ENCODE measurements at places on chromosomes 16 and 17. TPM values are rescaled to one million over a fixed set of nuclear protein-coding genes. Genes with fewer than 3 reads are reported as not detected.

RRAD gene
- 0.61 TPM for total RNA-seq

- DNase-seq = no peak
- no peaks in the 10 kb centered on the region for H3K4me1 ChIP-seq
- H3K27ac ChIP-seq = no peak overlapping the region
- no peak overlapping the region for H3K4me3 ChIP-seq
- no peaks in the 10 kb centered on the region for H3K36me3 ChIP-seq
Observed at GRCh38 chr17:34012709-34013375, 242.2 kb upstream of the CCL2 start.

GRCh38 chr16:24820522-24820921, 25.2 kb upstream of the SLC5A11 start:
- peaks cover 16% of the 10 kb centered on the region for H3K36me3 ChIP-seq
- no peak for DNase-seq
- H3K4me1 ChIP-seq = peaks cover 12% of the 10 kb centered on the region
- H3K27ac ChIP-seq = no peak overlapping the region

DNA sequence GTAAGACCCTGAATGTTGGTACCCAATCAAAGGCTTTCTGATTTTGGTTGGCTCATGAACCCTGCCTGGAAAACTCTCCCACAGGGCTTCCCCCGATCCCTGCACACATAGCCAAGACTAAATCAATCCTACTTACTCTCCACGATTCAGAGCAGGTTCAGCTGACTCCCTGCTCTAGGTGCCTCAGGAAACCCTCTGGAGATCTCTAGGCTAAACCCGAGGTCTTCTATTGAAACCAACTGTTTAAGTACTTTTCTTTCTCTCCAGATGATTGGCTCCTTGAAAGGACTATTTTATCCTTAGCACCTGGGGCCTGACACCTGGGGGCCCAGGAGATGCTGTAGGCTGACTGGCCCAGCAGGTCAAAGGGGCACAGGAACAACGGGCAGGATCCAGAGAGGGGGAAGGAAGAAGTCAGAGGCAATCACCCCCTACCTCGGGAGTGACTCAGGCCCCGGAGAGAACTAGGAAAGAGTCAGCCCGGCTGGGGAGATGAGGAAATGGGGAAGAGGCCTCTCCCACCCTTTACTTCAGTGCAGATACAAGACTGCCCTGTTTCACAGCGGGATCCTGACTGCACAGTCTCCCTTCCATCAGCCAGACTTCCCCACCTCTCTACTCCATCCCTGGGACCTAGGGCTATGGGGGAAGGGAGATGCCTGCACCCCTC, 2.0 kb downstream of the TBC1D10B start:
- H3K4me1 ChIP-seq = peaks cover 44% of the 10 kb centered on the region
- H3K4me3 ChIP-seq = peak overlapping the region; percentile 93
- H3K36me3 ChIP-seq = peaks cover 23% of the 10 kb centered on the region
